Suppressor macrophage (primary cell): ENCODE measurements at places on chromosomes 16 and 17.

- DNase-seq = no peak
Observed at GRCh38 chr17:14316126-14316832, 15.4 kb downstream of the HS3ST3B1 start.

DNA sequence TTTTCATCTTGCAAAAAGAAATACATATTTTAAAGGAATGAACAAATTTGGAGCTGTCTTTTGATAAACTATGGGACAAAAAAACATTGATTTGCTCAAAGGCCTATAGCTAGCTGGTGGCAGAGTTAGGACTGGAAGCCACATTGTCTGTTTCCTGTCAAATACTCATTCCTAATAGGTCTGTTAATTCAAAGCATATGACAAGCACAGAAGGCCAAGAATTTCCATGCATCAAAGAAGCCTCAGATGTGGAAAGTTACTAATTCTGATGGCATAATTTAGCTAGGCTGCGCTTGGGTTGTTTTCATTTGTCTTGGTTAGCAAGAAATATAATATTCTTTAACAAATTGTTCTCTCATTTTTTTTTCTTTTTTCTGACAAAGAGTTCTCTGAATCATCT lies 98.0 kb downstream of the CDK5R1 start:
- no peak for DNase-seq

GRCh38 chr16:23843143-23843542 lies 7.4 kb downstream of the PRKCB start:
- no peak for DNase-seq

- DNase-seq = no peak
Observed at GRCh38 chr17:82059272-82060000, 6.2 kb downstream of the DUS1L start.

GRCh38 chr16:49855822-49856671 lies at the start of gene ZNF423:
TSS of gene ZNF423 (minus strand) at chr16:49856112. CDS start at chr16:49855774, 338 bp downstream.
- no peak for DNase-seq

DNA sequence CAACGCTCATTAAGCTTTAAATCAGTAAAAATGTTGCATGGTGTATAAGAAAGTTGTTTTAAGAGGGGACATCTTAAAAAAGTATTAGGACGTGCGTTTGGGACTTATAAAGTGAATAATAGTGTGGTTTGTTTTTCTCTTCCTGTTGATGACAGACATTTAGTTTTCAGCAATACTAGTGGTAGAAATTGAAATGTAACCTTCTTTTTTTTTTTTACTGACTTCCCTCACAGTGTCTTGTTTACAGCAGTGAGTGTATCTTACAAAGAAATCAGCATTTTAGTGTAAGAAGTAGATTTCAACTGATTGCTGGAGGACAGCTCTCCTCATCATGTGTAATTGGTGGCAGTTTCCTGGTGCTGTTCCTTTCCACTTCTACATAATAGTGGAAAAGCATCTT lies 39.6 kb downstream of the CYLD start:
- DNase-seq = no peak

GRCh38 chr17:44865231-44865660 lies 17.6 kb downstream of the HIGD1B start:
- peak; percentile 79 for DNase-seq

GRCh38 chr17:38703742-38704605 lies 1.1 kb upstream of the MLLT6 start:
- DNase-seq = peak; percentile 78

DNA sequence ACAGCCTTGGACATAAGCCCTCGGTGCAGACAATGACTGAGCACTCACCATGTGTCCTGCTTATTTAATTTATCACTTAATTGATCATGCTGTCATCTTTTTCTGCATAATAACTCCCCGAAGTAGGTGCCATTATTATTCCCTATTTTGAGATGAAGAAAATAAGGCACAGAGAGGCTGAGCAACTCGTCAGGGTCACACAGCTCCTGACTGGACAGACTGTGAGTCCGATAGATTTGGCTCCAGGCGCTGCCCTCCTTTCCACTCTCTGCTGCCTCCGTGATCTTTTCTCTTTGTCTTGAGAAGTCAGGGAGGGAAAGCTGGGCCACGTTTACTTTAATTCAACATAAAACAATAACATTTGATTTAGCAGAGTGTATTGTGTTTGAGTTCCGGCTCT lies 19.0 kb upstream of the N4BP1 start:
- no peak for DNase-seq

GRCh38 chr17:47669081-47669480 lies 19.4 kb downstream of the KPNB1 start:
- peak; percentile 72 for DNase-seq

GRCh38 chr17:76654408-76654807 lies 10.9 kb upstream of the ST6GALNAC1 start:
- DNase-seq = no peak

DNA sequence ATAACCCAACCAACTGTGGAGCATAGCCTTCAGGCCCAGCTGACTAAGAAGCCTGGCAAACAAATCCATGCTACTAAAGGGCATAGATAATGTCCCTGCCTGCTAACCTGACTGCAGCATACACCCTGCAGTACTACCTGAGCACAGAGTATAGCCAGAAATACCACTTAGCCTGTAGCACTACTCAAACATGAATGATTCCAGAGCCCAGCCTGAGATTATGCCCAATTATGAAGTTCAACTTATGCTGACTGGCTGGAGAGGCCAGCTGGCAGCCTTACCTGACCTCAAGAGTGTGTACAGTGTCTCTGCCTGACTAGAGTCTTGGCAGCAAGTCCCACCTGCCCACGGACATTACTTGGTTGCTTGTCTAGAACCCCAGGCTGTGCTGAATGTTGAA lies 1265.3 kb downstream of the CDH11 start:
- no peak for DNase-seq

GRCh38 chr16:52914428-52914827 lies 138.3 kb downstream of the CHD9NB start:
- no peak for DNase-seq

DNA sequence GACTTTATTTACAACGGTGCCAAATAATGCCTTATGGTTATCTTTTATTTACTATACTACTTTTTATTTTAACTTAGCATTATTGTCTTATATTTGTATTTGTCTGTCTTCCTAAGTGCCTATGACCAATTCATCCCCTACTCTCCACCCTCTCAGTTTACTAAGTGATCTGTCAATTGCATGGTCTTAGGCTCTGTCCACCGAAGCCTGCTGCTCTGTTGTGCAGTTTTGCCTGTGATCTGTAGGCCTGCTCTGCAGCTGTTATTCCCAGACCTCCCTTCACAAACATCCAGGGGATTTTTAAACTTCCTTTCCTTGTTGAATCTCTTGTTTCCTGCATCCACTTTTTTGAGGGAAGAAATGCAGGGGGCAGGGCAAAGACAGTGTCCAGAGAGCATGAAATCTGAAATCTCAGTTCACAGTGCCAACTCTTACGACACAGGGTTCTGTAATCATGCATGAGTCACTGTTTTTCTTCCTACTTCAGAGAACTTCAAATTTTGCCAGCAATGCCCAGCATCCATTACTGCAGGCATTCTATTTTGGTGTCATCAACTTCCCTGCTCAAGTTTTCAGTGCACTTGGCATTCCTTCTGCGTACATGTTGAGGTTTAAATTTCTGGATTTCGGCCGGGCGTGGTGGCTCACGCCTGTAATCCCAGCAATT lies 11.4 kb downstream of the SLFN5 start:
- DNase-seq = peak; percentile 93

- DNase-seq = peak; percentile 61
Observed at GRCh38 chr16:85556456-85557082, 56.6 kb upstream of the GSE1 start.

DNA sequence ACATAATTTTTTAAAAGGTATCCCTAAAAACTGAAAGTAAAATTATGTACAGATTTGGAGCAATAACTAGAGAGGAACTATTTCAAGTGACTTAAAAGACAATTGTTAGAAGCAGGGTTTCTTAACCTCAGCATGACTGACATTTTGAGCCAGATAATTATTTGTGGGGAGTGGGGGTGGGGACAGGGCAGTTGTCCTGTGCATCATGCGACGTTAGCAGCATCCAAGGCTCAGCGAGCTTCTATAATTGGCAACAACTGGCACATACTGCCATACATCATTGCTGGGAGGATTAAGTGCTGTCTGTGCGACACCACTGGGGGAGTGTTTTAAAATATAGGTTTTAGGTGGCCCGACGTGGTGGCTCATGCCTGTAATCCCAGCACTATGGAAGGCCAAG lies 27.1 kb downstream of the GABARAPL2 start:
- DNase-seq = no peak

DNA sequence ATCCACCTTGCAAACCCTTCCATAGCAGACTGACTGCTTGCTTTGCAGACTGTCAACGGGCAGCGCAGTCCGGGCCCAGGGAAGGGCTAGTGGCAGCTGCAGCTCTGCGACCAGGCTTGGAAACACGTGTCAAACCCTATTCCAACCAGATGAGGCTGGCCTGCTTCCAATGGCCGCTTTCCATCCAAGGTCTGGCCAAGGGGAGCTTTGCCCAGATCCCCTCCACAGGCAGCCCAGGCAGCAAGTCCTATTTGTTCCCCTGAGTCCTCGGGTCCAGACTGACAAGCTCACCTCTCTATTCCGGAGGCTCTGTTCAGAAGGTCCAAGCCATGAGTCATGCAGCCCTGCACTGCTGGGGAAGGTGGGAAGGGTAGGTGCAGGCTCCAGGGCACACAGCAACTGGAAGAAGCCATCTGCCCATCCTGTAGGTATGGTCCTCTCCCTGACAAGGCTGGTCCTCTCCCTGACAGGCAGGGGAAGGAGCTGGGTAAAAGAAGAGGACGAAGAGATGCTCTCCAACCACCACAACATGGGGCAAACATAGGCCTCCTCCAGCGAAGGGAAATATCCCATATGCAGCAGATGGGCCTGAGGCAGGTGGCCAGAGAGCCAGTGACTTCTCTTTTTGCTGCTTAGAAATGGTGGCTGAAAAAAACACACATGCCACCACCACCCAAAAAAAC lies 22.6 kb upstream of the AXIN2 start:
- DNase-seq = no peak

- no peak for DNase-seq
Observed at GRCh38 chr17:57776366-57776765, 31.3 kb upstream of the CCDC182 start.

DNA sequence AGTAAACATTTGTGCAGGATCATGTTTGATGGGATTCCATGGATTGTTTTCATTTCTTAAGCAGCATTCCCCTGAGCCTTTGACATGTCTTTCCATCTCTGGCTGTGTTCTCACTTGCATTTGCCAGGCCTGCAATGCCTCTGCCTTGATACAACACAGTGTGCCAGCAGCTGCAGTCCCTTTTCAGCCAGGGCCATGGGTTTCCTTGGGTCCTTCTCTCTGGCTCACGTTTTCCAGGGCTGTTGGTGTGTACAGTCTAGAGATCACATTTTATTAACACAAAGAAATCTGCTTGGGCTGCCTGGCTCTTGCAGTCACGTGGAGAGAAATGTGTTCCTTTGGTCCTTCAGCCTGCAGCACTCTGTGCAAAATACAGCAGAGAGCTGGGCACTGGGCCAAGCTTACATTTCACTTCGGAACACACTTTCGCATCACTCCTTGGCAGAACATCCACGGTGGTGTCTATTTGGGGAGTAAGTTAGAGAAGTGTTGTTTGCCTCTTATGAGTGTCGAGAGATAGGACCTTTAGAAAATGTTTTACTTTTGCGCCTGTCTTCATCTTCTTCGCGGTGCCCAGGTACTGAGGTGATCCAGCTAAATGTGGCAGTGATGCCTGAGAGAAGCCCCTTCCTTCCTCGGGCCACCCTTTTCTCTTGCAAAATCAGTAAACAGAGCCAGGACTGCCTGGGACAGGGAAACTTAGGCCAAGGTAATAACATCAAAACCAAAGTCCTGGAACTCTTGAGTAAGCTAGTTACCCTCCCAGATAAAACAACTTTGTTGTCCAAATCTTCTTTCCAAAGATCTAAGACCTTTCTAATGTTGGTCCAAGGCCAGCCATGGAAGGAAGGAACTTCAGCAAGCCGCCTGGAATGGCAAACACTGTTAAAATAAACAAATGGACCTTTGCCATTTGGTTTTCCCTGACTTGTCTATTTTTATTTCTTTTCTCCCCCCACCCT lies 20.9 kb downstream of the HLF start:
- DNase-seq = no peak

GRCh38 chr16:424623-425081 lies 797 bp upstream of the RAB11FIP3 start:
- DNase-seq = peak; percentile 12

- peak; percentile 65 for DNase-seq
Observed at GRCh38 chr16:29877266-29877961, 14.4 kb upstream of the CDIPT start.

GRCh38 chr16:55392701-55393100 lies 68.7 kb downstream of the IRX6 start:
- no peak for DNase-seq

- DNase-seq = no peak
Observed at GRCh38 chr17:82053130-82053529, 1.4 kb downstream of the GPS1 start.

GRCh38 chr17:7027335-7027734 lies 4.5 kb downstream of the BCL6B start:
- no peak for DNase-seq

- DNase-seq = no peak
Observed at GRCh38 chr16:87841340-87842208, 27.7 kb downstream of the SLC7A5 start.

GRCh38 chr17:40349895-40350688 lies 14.4 kb downstream of the GJD3 start:
- no peak for DNase-seq

- DNase-seq = no peak
Observed at GRCh38 chr17:73586275-73586832, 57.9 kb downstream of the SDK2 start.
